ENCODE measurements at places on chromosomes 7 and 10.

DNA sequence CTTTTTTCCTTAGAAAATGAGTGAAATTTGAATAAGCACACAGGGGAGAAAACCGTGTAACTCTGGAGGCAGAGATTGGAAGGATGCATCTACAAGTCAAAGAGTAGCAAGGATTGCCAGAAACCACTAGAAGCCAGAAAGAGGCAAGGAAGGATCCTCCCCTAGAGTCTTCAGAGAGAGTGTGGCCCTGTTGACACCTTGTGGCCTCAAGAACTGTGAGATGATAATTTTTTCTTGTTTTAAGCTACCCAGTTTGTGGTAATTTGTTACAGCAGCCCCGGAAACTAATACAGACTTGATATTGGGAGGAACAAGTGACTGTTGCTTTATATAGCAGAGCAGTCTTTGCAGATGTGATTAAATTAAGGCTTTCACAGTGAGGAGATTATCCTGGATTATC, 3.6 kb upstream of the GIMAP7 start:
- no peak for DNase-seq

- no peak for DNase-seq
Measured at GRCh38 chr10:110867807-110868465, 3.8 kb upstream of the PDCD4 start.

DNA sequence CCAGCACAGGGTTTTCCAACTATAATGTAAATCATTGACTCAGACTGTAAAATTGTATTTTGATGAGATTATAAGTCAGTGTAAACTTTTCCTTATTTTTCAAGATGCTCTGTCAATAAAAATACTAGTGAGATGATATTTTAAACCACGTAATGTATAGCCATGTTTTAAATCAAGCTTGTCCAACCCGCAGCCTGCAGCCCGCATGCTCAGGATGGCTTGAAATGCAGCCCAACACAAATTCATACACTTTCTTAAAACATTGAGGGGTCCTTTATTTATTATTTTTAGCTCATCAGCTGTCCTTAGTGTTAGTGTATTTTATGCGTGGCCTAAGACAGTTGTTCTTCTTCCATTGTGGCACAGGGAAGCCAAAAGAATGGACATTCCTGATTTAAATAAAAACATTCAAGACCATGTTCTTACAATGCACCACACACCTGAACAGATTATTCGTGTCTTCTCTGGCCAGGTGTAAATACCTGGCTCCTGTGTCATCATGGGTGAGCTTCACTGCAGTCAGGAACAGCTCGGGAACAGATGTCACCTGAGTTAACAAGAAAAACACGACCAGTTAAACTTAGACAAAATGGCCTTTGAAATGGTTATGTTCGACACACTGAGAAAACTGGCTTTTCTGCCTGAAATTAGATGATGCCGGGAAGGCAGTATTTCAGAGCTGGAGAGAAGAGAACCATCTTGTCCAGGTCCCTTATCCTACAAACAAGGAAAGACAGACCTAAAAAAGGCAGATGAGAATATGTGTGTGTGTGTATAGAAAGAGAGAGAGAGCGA, 5.9 kb downstream of the PITRM1 start:
- no peak for DNase-seq

DNA sequence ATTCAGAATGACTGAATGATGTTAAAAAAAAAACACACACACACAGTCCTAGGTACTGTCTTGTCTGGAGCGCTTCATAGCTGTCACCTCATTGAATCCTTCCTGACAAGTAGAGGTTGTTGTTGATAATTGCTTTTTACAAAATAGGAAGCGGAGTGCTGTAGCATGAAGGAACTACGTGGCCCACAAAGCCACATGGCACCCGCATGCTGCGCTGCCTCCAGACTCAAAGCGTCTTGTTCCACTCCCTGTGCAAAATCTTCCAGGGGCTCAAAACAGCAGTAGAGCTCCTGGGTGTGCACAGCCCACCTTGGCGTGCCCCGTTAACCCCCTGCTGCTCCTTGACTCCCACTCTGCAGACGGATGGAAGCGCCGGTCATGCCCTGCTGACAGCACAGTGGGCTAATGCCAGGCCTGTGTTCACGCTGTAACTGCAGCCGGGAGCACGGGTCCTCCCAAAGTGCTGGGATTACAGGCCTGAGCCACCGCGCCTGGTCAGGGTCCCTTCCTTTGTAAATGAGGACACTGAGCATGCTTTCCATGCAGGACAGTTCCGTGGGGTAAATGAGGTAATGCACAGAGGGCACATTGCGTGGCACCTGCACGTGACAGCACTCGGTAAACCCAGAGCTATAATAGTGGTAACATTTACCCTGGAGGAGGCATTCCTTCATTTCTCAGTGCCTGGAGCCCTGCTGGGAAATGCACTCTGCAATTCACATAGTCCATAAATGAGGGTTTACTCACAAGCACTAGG, 91.1 kb upstream of the GNA12 start:
- DNase-seq, result no peak

- no peak for DNase-seq
Measured at GRCh38 chr10:30411263-30411662, 22.7 kb upstream of the MAP3K8 start.

DNA sequence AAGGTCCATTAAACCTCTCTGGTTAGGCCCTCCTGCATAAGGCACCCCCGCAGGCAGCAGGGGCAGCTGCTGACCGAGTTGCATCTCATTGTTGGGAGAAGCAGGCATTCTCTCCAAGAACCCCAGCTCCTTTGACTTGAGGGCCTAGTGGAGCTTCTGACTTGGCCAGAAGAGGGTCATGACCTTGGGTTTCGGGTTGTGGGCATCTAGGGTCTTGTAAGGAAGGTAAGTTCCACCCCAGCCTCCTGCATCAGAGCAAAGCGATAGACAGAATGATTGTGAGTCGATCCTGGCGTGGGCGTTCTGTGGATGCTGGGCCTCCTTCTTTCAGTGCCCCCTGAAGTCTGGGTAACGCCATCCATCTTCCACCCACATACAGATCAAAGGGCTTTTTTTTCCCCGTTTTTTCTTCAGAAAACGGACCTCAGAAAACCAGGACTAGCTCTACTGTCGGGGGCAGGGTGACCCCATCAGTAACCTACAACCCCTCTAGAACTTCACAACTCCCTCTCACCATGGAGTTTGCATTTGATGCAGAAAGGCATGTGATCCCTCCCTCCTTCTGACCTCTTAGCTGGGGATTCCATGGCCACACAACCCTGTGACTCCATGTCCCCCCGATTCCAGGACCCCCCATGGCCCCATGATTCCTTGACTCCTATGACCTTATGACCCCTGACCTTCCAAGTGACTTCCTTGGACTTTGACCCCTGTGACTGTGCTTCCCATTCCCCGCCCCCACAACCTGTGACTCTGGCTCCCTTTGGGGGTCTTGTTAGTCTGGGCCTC, 3.0 kb downstream of the SEMA4G start:
- no peak for DNase-seq
